Activated CD8-positive, alpha-beta memory T cell treated with anti-CD3 and anti-CD28 coated beads for 1 hour (primary cell): ENCODE measurements at places on chromosomes 5 and 9.

- DNase-seq = no peak
Measured at GRCh38 chr5:111999286-111999685, 242.3 kb upstream of the NREP start.

- no peak for DNase-seq
Measured at GRCh38 chr9:100084128-100084453, 14.7 kb downstream of the ERP44 start.

DNA sequence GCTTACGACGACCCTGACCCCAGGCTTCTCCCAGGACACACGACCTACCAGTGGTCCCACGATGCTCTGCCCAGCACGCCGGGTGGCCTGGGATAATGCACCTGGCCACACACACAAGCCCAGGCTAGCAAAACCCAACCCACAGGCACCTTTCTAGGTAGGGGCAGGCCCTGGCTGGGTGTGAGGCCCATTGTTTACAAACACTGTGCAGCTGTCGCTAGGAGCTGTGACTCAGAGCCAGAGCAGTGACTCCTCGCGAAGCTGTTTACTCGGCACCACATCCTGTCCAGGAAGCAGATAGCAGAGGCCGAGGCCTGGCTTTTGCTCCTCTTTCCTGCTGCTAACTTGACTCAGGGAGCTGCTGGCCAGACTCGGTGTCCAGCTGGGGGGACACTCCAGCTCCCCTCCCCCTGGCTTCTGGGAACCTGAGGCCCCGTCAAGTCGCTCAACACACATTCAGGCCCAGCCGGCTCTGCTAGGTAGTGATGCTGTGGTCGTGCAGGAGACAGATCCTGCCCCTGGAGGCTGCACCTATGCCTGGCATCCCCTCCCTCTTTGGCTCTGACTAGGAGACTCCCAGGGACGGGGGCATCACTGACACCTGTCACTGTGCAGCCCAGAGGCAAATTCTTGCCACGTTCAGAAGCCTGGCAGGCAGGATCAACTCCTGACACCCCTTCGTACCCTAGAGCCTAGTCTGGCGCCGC, 12.8 kb upstream of the RALGDS start:
- peak; percentile 73 for DNase-seq

DNA sequence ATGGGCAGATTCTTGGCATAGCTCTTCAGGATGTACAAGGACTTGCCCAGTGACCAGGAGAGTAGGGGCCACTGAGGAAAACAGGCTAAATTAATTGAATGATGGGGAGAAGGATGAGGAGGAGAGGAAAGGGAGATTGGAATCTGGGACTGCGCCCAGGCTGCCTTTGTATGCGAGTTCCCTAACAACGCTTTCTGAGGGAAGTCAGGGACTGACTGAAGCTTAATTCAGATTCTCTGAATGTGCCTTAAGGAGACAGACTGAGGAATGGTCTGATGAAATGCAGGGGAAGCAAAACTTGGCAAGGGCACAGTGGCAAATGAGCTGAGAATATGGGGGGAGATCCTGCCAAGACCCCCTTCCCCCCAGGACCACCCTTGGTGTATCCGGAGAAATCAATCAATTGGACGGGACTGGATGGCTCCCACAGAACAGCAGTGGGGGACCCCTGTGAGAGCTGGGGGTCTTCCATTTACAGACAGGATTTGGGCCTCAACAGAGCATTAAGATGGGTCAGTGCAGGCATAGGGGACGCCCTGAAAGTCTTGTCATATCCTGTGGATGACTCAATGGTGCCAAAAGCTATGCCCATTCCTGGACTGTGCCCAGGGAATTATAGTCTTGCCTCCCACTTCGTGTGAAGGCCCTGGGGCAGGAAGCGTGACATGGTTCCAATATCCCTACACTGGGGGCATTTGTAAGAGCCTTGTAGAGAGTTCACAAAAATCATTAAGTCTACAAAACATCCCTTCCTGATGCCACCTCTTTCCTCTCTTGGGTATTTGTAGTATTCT, 215.5 kb upstream of the TNC start:
- DNase-seq = no peak

- no peak for DNase-seq
Measured at GRCh38 chr9:85030316-85030715, 360.8 kb downstream of the NTRK2 start.

DNA sequence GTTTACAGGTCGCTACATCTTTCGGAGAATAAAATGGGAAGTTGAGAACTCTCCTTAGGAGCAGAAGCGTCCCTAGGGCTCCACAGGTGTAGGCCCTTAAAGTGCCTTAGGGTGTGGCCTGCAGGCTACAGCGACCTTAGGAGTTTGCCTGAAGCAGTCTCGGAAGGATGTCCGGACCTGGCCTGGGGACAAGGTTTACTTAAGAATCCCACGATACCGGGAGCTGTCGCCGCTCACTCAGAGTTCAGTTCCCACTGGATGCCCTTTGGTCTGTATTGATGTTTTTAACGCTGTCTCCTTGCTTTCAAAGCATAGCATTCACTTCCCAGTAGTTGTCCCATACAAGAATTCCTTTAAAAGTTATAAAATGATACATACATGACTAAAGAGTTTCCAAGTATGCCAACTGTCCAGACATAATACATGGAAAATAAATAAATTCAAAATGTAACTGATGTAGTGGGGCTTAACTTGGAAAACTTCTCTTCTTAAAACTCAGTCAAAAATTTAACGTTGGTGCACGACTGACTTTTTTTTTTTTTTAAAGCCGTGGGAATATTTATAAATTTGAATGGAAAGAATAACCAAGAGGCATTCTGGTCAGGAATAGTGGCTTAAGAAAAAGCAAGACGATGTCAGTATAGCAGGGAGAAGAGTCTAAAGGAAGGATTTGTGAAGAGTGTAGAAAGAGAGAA, 848 bp downstream of the RAD50 start:
- no peak for DNase-seq

- DNase-seq = no peak
Measured at GRCh38 chr9:121191235-121191634, 10.4 kb downstream of the RAB14 start.

DNA sequence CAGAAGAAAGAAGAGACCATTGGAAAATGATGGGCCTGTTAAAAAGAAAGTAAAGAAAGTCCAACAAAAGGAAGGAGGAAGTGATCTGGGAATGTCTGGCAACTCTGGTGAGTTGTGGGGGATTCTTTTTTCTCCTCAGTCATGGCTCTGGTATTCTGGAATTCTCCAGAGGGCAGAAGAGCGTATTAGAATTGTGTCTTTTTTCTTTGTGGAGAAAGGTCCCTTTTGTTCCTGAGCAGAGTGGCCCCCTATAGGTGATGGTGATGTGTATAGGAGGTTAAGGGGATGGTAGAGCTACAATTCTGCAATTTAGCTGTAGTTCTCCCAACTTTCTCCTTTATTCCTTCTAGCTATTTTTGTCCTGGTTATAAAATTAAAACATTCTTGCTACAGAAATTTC, 1.6 kb upstream of the DHFR start:
- no peak for DNase-seq
